ENCODE measurements at places on chromosomes 1 and 21. TPM values are rescaled to one million over a fixed set of nuclear protein-coding genes. Genes with fewer than 3 reads are reported as not detected.

The FCRLB gene
- 0.14 TPM for total RNA-seq

The SPRR1A gene
- not detected for total RNA-seq

The ATP1A2 gene
- 0.11 TPM for total RNA-seq

The KCNC4 gene
- total RNA-seq: 1.5 TPM

The DUSP23 gene
- total RNA-seq: 17.2 TPM

GRCh38 chr1:186781730-186782129 lies 47.0 kb upstream of the PLA2G4A start:
- no peak for DNase-seq

DNA sequence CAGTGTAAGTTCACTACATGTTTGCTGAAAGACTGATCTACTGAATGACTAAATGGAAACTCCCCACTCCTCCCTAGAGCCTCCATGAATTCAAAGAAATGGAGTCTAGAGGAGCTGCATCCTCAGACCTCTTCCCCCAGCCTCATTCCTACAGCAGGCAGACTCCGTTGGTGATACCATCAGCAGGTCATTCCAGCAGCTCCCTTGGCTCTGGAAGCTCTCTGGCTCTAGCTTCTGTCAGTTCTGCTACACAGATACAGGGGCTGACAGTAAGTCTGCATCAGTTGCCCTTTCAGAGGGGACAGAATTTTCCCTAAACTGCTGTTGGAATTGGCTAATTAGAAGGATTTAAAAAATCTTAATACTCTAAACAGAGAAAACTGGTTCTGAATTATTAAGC lies 31.7 kb upstream of the DMRTA2 start:
- no peak for DNase-seq
